ENCODE measurements at places on chromosomes 1 and 21.

GRCh38 chr1:159430985-159431384, 1.0 kb upstream of the OR10J4 start:
- DNase-seq: no peak

GRCh38 chr1:96688767-96689166, 32.8 kb upstream of the PTBP2 start:
- no peak for DNase-seq

DNA sequence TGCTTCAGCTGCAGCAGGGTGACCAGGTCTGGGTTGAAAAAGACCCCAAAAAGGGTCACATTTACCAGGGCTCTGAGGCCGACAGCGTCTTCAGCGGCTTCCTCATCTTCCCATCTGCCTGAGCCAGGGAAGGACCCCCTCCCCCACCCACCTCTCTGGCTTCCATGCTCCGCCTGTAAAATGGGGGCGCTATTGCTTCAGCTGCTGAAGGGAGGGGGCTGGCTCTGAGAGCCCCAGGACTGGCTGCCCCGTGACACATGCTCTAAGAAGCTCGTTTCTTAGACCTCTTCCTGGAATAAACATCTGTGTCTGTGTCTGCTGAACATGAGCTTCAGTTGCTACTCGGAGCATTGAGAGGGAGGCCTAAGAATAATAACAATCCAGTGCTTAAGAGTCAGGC, 2.9 kb downstream of the C1QA start:
- DNase-seq: no peak

- DNase-seq: peak; percentile 53
Observed at GRCh38 chr1:201982082-201982622, 296 bp upstream of the RNPEP start.

DNA sequence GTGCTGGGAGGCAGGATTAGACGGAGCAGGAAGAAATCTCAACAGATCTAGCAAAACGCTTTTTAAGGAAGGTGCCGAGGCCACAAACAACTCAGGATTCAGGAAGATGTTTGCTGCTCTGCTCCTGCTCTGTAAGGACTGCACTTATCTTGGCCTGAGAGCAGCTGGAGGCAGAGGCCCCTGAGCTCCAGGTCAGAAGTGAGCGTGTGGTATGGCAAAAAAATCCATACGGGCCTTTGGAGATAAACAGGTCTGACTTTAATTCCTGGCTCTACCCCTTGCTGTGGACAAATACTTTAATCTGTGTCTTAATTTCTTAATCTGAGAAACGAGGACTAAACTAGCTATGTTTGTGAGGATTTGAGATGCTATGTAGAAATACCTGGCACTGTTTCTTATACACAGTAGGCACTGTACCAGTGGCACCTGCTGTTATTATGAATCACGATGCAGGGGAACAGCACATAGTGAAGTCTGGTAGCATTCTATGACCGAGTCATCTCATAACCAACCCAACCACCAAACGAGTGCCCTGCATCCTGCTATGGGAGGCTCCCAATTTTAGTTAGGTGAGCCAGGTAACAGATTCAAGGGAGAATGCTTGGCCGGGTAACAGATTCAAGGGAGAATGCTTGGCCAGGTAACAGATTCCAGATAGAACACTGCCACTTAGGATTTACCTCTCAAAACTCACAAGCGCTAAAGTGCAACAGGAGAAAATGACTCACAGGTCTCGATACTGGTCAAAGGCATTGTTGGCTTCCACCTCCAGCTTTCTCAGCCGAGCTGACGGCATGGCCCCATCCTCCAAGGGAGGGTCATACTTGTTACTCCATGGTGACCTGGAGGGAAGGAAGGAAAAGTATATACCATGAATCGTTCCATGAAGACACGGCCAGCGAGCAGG, 65.9 kb downstream of the SLC66A1 start:
- no peak for DNase-seq

- no peak for DNase-seq
Observed at GRCh38 chr1:59718989-59719360, 95.8 kb upstream of the HOOK1 start.

- peak; percentile 67 for DNase-seq
Observed at GRCh38 chr1:107782217-107782845, 182.6 kb downstream of the VAV3 start.

- no peak for DNase-seq
Observed at GRCh38 chr1:32199043-32199716, 1.2 kb upstream of the CCDC28B start.

DNA sequence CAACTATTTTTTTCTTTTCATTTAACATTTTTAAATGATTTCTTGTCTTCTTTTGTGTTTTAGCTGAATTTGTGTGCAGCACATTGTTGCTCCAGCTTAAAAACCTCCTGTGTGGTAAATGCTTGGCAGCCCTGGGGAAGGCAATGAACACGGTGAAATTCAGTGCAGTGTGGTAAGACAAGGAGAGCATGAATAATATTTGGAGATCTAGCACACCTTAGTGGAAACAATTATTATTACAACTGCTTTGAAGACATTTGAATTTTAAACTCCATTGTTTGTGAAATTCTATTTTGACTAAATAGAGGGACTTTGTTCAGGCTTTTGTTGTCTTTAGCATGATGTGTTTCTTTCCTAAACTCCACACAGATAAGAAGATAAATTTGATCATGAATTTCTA, 242.6 kb upstream of the CXADR start:
- peak; percentile 59 for DNase-seq

DNA sequence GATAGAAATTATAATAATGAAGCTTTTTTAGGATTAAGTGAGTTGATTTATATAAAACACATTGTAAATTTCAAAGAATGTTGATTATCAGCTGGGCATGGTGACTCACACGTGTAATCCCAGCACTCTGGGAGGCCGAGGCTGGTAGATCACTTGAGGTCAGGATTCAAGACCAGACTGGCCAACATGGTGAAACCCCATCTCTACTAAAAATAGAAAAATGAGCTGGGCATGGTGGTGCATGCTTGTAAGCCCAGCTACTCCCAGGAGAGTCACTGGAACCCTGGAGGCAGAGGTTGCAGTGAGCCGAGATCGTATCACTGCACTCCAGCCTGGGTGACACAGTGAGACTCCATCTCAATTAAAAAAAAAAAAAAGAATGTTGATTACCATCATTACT, 18.4 kb downstream of the ADAMTS1 start:
- no peak for DNase-seq

GRCh38 chr1:12615159-12615864, 2.7 kb downstream of the DHRS3 start:
- DNase-seq: no peak

- no peak for DNase-seq
Observed at GRCh38 chr1:81126989-81127581, 673.6 kb upstream of the ADGRL2 start.

GRCh38 chr1:190679044-190679443, 201.4 kb upstream of the BRINP3 start:
- DNase-seq: no peak

DNA sequence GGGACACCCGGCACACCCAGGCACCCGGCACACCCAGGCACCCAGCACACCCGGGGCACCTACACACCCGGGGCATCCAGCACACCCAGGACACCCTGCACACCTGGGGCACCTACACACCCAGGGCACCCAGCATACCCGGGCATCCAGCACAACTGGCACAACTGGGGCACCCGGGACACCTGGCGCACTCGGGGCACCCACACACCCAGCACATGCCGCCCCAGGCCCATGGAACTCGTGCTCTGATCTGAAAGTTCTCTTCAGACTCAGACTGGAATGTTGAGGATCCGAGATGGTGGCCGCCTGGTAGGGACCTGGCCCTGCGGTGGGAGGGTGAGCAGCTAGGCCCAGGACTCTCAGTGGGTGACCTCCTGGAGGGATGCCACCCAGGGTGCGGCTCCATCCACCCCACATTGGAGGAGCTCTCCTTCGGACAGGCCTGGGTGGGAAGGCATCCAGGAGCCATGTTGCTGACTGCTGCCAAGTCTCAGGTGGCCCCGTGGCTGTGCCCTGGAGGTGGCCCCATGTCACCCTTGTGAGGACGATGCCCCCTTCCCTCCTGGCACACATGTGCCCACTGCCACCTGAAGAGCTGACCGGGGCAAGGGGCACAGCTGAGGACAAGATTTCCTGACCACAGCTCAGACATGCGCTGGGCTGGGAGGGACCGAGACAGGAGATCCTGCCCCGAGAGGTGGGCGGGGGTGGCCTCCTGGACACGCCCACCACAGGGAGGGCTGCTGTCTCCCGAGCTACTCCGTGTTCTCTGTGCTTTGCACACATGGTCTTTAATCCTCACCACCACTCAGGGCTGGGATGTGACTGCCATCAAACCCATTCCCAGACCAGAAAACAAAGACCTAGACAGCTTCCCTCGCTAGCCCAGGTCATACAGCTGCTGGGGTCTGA, 37.0 kb downstream of the UBE2G2 start:
- DNase-seq: no peak

DNA sequence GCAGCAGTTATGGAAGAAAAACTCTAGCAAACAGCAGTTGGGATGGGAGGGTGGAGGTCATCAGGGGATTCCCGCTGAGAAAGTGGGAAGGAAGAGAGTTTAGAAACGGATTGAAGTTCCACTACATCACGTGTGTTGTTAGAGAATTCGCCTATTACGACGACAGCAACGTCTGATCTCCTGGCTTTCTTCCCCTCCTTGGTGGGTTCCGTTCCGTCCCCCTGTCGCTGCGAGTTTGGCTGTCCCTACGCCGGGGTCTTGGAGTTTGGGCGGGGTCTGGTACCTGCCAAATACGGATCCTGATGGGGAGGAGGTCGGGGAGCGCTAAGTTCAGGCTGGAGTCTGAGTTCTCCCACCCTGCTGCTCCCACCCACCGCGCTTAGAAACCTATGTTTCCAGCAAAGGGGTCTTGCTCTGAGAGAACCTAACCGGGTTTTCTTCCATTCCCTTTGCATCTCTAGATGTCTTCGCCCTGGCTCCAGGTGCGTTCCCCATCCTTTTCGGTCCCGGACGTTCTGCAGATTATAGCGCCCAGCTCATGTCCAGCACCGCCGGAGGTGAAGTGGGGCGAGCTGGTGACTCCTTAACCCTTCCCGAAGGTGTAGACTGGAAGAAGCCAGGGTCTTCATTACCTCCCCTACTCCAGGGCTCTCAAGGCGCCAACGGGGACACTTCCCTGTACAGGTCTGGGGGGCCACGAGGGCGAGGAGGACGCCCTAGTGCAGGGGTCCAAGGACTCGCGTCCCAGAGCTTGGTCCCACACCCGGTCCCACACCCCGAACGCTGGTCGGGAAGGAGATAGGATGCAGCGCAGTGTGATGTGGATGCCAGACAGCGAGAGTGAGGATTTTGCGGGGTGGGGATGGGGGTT, 641 bp upstream of the KCNK2 start:
- no peak for DNase-seq

- no peak for DNase-seq
Observed at GRCh38 chr1:85570446-85571180, 9.9 kb upstream of the CCN1 start.

- peak; percentile 2 for DNase-seq
Observed at GRCh38 chr21:36835383-36835795, 131.1 kb downstream of the HLCS start.

DNA sequence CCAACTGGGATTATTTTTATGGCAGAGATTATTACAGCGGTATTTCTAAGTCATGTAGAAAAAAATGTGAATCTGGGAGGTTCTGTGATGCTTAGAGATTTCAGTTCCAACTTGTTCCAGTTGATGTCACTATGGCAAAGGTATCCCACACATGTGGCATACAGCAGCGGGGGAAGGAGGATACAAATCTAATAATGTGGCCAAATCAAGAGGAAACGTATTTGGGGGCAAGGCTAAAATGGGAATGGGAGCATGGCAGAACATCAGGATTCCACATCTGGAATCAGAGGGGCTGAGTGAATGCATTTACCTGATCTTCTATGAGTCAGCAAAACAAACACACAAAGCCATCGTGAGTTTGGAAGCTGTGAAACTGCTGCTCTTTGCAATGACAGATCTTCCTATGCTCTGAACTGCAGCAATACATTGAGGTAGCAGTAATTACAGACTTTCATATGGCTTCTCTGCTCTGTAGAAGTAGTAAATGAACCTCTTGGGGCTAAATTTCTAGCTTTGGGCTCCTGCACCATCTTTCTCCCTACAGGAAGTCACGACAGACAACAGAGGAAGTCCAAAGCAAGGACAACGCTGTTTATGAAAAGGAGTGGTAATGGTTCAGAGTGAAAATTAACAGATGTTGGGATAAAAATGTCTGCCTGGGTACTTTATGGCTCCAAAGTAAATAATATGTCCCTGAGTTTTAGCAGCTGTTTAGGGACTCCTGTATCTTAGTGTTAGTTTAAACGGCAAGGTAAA, 55.5 kb downstream of the GABPA start:
- peak; percentile 86 for DNase-seq

GRCh38 chr1:9278585-9279153, 14.0 kb upstream of the SPSB1 start:
- no peak for DNase-seq

DNA sequence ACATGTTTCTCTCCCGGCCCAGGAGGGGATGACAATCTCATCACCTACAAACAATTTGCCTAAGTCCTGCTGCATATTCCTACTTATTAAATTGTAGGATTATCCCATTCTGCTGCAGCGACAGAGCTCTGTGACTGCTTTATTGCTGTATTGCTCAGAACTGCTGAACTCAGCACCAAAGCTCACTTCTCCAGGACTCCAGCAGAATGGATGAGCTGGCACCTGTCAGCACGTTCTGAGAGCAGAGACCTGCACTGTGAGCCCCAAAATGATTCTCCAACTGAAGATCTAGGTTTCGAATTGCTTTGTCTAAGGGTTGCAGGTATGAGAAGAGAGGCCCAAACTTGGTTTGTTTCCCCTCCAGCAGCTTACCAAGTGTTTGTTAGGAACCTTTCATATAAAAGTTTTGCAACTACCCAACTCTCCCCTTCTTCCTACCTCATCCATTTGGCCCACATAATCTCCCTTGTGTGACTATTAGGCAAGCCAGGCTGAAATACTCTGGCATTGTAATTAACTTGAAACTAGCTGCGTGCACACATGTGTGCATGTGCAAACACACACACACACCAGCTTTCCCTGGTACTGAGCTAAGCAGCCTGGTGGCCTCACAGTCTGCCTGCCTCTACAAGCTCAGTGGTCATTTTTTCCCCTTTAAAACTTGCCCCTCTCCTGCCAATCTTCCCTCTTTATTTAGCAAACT, 161.4 kb upstream of the CAMK1G start:
- no peak for DNase-seq

- no peak for DNase-seq
Observed at GRCh38 chr1:14010476-14010875, 310.5 kb downstream of the PRDM2 start.

DNA sequence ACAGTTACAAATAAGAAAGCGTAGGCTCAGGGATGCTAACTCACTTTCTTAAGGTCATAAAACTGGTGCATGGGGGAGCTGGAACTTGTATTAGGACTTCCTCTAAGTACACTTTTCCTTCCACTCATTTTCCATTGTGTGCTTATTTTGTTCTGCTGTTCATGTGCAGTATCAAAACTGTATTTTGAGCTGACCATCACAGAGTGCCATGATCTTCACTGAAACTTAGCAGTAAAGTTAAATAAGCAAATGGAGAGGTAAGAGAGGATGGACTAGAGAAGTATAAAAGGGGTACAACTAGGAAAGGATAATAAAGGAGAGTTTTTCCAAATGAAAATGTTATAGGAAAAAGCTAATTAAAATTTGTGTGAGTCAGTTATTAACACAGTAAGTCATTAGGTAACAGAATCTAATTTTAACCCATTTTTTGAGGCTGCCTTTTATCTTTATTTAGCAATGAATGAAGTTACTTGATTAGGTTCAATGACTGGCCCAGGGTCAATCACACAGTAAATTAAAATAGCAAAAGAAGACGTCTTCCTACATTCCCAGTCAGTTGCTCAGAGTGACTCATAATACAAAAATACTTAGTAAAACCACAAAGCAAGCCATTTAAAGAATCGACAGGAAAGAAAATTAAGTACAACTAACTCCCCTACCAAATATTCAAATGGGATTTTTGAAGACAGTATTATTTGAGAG, 165.8 kb upstream of the C1orf105 start:
- no peak for DNase-seq
